ENCODE measurements at places on chromosomes 13 and 19. TPM values are rescaled to one million over a fixed set of nuclear protein-coding genes. Genes with fewer than 3 reads are reported as not detected.

ZNF540 gene
- total RNA-seq = 4.2 TPM

CGB5 gene
- not detected for total RNA-seq

DAND5 gene
- not detected for total RNA-seq

CAPN12 gene
- 93.2 TPM for total RNA-seq

All from upper lobe of left lung (tissue), 6 donors.